ENCODE measurements at places on chromosomes 12 and 14.

GRCh38 chr12:82383930-82384552, 25.7 kb downstream of the METTL25 start:
- DNase-seq, result no peak

- DNase-seq, result no peak
Measured at GRCh38 chr12:25491396-25492325, 61.4 kb downstream of the LMNTD1 start.

- no peak for DNase-seq
Measured at GRCh38 chr12:40727774-40728483, 35.7 kb downstream of the CNTN1 start.

DNA sequence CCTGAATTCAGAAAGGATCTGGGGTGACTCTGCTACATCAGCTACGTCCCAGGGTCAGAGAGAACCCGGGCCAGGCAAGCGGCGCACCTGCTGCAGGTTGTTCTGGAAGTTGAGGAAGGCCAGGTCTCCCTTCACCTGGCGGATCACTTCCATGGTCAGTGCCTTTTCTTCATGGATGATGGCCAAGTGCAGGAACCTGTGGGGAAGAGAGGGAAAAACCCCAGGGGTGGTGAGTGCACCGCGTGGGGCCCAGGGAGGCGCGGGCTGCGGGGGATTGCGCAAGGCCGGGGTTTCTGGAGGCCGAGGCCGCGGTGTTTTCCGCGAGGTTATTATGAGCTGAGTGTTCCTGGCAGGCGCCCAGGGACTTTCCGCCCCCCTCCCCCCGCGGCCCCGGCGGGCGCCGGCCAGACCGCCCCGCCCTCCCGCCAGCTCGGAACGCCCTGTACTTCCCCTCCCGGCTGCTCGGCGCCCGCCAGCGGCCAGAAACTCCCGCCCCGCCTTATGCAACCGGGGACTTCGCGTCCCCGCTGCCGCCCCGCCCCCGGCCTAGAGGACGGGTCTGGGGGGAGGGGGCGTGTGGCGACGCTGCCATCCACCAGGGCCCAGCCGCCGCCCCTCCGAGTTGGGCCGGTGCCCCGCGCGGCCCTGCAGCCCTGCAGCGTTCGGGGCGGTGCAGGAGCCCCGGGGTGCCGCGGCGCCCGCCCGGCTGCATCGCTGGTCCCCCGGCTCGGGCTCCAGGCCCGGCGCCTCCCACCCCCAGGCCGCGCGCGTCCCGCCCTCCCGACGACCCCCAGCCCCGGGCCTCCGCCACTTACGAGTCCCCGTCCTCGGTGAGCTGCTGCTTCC, 723 bp downstream of the NFKBIA start:
- peak; percentile 99 for DNase-seq

DNA sequence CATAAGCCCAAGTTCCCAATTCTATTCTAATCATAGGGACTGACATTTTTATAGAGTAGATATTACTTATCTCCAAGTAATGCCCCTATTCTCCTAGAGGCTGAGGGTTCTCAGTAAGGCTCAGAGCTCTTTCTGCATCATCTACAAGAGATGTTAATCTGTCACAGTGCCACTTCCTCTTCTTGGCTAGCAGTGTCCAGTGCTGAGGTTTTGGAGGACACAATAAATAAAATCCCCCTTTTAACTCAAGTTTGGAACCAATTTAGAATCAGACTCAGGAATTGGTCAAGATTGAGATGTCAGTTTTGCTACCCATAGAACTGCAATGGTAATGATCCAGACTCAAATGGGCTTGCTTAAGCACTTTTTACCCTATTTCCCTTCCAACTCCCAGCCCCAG, 154.1 kb upstream of the ARID2 start:
- DNase-seq, result no peak

GRCh38 chr12:111546171-111546570, 52.9 kb downstream of the ATXN2 start:
- no peak for DNase-seq

DNA sequence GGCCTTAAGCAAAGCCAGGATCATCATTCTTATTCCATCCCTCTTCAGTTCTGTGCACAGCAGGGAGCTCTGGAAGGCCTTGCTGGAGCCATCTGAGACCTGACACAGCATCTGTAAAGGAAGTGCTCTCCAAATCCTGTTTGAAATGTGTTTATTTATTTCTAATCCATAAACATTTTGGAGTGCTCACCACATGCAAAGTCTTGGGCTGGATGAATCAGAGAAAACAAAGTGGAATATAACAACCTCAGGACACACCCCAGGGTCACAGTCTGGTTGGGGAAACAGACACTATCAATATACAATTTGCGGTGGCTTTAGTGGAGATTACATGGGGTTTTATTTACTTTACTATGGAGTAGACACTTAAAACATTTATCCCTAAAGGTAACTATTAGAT, 54.3 kb downstream of the BMP4 start:
- DNase-seq, result no peak
